CD4-positive, alpha-beta T cell treated with Interleukin-2 at 100 ng/mL for 4 hours (primary cell): ENCODE measurements at places on chromosomes 16 and 17.

GRCh38 chr17:14460516-14461226, 159.8 kb downstream of the HS3ST3B1 start:
- no peak for DNase-seq

DNA sequence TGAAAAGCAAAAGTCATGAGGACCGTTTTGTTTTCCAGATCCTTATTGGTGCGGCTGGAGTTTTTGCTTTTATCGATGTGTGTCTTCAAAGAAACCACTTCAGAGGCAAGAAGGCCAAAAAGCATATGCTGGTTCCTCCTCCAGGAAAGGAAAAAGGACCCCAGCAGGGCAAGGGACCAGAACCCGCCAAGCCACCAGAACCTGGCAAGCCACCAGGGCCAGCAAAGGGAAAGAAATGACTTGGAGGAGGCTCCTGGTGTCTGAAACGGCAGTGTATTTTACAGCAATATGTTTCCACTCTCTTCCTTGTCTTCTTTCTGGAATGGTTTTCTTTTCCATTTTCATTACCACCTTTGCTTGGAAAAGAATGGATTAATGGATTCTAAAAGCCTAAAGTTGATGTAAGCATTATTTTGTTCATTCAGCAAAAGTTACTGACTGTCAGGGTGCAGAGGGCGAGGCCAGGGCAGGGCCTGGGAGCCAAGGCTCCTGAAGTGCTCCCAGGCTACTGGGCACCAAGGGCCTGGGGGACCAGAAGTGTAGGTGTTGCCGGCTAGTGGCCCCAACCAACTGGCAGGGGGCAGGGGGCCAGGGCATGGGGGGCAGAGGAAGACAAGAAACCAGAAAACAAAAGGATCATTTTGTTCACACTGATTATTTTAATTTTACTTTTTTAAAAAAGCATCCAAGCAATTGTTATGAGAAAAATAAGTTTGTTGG, 8.8 kb downstream of the CMTM2 start:
- no peak for DNase-seq

- no peak for DNase-seq
Measured at GRCh38 chr16:23072084-23072599, 77.1 kb downstream of the USP31 start.

GRCh38 chr16:67086822-67087221, 22.9 kb upstream of the PHAF1 start:
- DNase-seq: no peak

DNA sequence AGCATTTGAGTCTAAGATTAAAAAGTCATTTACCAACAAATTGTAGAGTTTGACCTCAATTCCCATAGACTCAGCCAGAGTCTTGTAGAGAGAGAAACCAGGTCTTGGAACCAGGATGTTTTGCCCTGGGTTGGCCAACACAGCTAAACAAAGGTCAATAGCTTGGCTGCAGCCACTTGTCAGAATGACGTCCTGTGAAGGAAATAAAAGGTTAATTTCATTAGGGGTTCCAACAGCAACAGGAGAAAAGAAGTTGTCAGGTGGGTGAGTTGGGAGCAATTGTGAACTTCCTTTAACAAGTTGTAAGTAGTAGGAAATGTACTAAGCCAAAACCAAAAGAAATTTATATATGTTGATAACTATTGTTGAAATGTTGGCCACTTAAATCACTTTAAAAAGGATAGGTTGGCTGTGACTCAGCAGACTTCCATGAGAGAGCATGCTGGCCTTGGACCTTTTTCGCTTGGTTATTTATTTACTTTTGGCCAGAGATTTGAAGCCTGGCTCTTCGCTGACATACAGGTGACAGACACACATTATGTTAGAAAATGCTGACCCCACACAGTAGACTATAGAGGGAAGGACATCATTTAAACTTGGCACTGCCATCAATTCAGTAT, 4.3 kb downstream of the TAT start:
- no peak for DNase-seq

DNA sequence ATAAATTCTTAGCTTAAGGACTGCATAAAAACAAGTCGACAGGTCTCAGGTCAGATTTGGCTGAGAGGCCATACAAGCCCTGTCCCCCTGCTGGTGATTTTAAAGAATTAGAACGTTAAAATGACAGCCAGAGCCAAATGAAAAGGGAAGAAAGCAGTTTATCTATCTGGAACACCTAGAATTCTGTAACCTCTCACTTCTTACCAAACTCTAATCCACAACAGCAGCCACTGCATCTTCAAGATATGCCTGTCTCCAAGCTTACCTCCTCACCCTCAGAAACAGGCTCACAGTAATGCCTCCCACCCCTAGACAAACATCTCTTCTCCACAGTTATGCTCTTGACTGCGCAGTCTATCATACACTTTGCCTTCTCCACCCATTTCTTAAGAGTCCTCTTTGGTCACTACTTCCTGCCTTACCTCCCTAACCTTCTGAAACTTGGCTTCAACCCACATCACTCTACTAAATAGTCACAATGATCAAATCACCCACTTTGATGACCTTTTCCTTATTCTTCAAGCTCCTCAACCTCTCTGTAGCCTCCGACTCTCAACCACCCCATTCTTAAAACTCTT, 14.2 kb downstream of the ANKFY1 start:
- peak; percentile 32 for DNase-seq
